ENCODE measurements at places on chromosomes 3 and 15.
A peak's percentile ranks its signal among the peaks of the same experiment; 100 is the strongest.

GRCh38 chr3:169998668-169999131 is 32.1 kb downstream of the SEC62 start:
- H3K27ac ChIP-seq = peak overlapping the region; percentile 62
- no peaks in the 10 kb centered on the region for H3K27me3 ChIP-seq
- H3K4me3 ChIP-seq = no peak overlapping the region
- peaks cover 24% of the 10 kb centered on the region for H3K36me3 ChIP-seq

DNA sequence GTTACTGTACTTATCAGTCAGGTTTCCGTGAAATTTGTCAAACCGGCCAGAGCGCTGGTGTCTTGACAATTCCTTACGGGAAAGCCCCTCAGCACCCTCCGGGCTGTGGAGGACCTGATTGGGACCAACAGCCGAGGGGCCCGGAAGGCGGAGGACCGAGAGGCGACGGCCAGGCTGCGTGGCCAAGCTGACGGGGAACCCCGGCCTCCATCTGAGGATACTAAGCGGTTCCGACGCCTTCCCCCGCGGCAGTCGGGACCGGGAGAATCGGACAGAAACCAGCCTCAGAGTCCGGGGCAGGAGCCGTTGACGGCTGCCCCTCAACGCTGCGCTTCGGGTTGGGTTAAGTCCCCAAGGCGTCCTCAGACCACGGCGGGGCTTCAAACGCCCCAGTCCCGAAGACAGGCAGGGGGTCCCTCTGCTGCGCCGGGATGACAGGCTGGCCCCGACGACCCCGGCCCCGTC is 499 bp downstream of the ALDH1A2 start:
- H3K27me3 ChIP-seq = peaks cover 3% of the 10 kb centered on the region
- H3K36me3 ChIP-seq = no peaks in the 10 kb centered on the region
- H3K4me1 ChIP-seq = peaks cover 19% of the 10 kb centered on the region
- H3K4me3 ChIP-seq = no peak overlapping the region
- DNase-seq = peak; percentile 30

GRCh38 chr15:52180196-52180835 is 10.9 kb downstream of the GNB5 start:
- peak overlapping the region; percentile 97 for H3K27ac ChIP-seq
- no peak for DNase-seq
- peaks cover 33% of the 10 kb centered on the region for H3K4me1 ChIP-seq
- H3K27me3 ChIP-seq = no peaks in the 10 kb centered on the region

- H3K27me3 ChIP-seq = no peaks in the 10 kb centered on the region
- DNase-seq = no peak
- H3K36me3 ChIP-seq = no peaks in the 10 kb centered on the region
- no peak overlapping the region for H3K27ac ChIP-seq
These were observed 57.6 kb downstream of the BHLHE40 start for GRCh38 chr3:5036858-5037257.

DNA sequence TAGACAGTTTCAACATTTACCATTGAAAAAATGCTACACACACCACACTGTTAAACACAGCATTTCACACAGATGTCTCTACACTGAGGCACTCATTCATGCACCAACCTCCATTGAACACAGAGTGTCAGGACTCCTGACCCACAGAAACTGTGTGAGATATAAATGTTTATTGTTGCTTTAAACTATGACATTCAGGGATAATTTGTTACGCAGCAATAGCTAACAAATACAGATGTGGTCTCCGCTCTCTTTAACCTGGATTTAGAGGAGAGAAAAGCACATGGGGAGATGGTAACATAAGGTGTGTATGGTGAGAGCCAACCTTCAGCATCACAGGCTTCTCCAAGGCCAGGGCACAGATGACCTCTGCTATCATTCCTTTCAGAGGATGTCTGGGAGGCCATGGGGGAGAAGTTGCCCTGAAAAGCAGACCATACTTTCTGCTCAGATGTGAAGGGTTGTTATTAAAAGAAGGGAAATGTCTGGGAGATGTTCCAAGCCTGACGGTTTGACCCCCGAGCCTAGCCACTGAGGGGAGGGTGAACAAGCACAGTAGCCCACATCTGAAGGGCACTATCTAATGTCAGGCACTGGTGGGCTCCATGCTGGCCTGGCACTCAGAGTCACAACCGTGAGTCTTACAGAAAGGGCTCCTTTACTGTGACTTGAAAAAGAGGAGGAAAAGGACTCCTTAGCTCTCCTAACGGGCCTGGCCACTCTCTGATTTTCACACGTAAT is 284.5 kb upstream of the TLE3 start:
- H3K27ac ChIP-seq = no peak overlapping the region
- H3K4me1 ChIP-seq = peaks cover 16% of the 10 kb centered on the region
- no peaks in the 10 kb centered on the region for H3K27me3 ChIP-seq
- no peak overlapping the region for H3K4me3 ChIP-seq

DNA sequence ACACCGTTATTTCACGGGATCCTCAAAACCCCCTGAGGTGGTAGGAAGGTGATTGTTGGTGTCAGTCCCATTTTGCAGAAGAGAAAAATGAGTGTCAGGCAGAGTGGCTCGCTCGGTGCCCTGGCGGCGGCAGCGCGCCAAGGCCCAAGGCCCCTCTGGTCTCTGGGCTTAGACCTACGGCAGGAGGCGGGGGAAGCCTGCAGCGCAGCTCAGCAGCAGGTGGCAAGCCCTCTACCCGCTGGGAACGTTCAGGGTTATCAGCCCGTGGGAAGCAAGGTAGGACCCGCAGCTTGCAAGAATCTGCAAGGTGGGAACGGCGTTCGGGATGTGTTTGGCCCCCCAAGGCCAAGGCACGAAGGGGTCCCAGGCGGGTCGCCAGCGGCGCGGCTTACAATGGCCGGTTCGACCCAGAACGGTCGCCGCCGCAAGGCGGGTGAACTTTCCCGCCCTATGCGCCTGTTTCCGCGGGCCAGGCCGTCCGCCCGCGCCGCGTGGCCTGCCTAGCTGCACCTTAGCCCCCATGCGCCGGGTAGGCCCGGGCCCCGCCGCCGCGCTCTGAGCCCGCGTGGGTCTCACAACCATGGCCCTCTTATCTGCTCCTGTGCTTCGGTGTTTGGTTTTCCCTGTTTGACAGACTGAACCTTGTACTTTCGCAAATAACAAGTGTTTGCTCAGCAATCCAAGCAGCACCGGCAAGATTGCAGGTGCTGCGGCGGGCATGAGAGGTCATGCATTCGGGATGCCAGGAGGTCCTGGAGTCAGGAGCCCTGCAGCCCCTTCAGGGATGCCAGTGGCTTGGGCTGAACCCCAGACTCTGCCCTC is 39.7 kb downstream of the CCNL1 start:
- no peak for DNase-seq
- H3K27ac ChIP-seq = no peak overlapping the region
- no peaks in the 10 kb centered on the region for H3K4me1 ChIP-seq
- no peaks in the 10 kb centered on the region for H3K36me3 ChIP-seq
- H3K4me3 ChIP-seq = no peak overlapping the region
